ENCODE measurements at places on chromosomes 11 and 22.

- no peak for DNase-seq
Observed at GRCh38 chr22:44677353-44677840, 24.6 kb upstream of the PRR5 start.

DNA sequence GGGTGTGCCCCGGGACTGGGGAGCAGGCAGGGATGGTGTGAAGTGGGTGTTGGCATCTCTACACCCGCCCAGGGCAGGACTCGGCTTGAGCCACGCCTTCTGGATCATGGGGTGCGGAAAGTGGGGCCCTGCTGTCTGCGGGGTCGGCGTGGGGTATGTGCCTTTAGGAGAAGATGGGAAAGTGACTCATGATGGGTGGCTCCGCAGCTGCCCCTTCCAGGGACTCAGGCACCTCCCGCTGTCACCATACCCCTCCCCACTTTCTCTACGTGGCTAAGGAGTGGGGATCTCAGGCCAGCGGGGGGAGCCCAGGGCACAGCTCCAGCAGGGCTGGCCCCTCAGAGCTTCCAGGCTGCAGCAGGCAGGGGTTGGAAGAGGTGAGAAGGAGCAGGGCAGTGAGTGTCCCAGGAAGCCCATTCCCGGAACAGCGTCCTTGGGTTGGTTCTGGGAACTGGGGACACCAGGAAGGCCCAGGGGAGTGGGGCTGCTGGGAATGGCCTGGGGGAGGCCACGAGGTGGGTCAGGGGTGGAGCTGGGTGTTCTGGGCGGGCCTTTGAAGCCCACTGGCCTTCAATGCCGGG is 102.9 kb upstream of the FGF3 start:
- DNase-seq: no peak

- no peak for DNase-seq
Observed at GRCh38 chr11:61368646-61369045, 6.5 kb downstream of the TMEM138 start.

DNA sequence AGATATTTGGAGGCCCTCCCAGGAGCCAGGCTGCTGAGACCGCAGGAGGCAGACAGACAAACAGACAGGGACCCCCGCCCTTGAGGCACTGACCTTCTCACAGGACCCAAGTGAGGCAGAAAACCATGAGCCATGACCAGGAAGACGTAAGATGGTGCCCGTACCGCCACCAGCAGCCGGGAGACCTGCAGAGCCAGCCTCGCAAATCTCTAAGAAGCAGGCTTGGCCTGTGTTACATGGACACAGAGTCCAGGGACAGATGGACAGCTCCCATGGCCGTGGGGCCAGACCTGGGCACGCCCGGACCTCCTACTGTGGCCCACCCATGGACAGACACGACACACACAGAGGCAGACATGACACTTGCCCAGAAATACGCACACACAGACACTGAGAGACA is 30.7 kb upstream of the TOLLIP start:
- DNase-seq: no peak

DNA sequence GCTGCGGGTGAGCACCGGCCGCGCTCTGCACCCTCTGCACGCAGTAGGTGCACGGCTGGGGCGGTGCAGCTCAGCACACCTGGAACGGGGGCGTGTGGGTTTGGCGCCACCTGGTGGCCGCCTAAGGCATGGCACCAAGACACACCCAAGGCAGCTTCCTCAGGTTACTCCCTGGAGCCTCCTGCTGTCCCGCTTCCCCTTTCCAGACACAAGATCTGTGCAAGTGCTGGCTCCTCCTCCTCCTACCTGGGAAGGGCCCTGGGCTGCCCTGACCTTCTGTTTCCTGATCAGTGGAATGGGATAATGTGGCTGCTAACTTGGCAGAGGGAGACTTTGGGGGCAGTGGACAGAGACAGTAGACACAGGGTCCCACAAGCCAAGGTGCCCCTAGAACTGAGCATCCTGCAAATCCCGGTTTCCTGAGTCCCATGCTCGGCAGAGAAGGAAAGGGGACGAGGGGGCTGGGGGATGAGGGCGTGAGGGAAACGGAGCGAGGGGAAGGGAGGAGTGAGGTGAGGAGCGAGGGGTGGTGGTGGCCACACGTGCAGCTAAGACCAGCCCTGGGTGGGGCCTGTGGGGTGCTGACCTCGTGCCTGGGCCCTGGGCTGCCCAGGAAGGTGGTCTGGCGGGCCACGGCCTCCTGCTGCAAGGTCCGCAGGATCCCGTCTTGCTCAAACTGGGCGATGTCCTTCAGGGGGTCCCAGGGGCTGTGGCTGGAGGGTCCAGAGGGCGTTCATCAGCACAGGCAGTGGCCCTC is 34.8 kb upstream of the CARS1 start:
- DNase-seq: peak; percentile 41

DNA sequence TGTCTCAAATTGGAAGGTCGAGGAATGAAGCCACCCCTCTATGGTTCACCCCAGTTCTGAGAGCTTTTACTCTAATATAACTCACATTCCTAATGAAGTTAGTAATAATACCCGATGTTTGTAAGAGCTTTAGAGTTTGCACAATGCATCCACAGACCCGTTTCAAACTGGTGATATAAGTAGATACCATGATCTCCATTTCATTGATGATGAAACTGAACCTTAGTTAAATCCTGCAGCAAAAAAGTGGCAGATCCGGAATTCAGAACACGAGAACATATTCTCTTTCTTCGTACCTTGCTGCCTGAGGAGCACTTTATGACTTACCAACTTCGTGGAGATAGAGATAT is 757 bp upstream of the RBFOX2 start:
- no peak for DNase-seq

GRCh38 chr11:6655020-6655789 is 404 bp downstream of the DCHS1 start:
- DNase-seq: no peak

GRCh38 chr11:129973068-129973467 is 29.6 kb downstream of the PRDM10 start:
- DNase-seq: no peak

DNA sequence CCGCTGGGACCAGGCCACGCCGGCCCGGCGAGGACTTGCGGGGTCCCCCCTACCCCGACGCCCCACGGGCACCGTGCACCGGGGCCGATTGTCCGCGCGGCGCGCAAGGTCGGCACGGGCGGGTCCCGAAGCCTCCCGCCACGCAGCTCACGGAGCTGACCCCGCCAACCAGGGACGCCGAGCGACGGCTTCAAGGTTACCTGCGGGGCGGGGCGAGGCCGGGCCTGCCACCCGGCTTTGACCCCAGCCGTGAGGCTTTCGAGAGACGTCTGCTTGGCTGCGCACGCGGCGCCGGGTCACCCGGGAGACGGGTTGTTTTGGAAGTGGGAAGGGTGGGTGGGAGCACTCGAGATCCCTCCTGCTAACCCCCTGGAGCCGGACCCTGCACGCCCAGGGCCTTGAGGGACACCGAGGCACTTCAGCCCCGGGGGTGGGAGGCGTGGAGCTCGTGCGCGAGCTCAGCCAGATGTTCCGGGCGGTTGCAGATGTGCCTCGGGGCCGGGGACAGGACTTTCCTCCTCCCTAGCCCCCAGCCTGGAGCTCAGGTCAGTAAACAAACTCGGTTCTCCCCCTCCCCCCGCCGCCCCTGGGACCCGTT is 3.2 kb upstream of the WNT11 start:
- no peak for DNase-seq

DNA sequence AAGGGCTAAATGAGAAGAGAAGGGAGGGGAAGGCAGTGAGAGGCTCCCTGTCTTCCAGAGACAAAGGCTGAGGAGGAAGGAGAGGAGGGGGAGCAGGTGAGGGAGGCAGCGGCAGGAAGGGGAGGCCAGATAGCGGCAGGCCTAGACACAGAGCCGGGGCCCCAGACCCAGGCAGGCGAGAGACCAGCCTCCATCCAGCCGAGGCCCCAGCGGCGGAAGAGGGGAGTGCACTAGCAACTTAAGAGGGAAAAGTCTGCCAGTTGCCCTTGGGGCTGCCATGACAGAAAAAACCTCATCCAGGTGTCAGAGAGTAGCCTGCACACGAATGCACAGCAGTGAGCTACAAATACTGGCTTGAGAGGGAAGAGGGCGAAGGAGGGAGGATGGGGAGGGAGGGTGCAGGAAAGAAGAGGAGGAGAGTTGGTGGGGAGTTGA is 46.7 kb downstream of the IGLL1 start:
- peak; percentile 85 for DNase-seq

GRCh38 chr11:40235841-40236240 is 1223.6 kb downstream of the LRRC4C start:
- DNase-seq: no peak

- DNase-seq: no peak
Observed at GRCh38 chr11:101127699-101128570, 1.7 kb downstream of the PGR start.

- no peak for DNase-seq
Observed at GRCh38 chr11:1573077-1573902, 1.2 kb upstream of the DUSP8 start.

- no peak for DNase-seq
Observed at GRCh38 chr22:43988116-43988820, 33.0 kb downstream of the SAMM50 start.

DNA sequence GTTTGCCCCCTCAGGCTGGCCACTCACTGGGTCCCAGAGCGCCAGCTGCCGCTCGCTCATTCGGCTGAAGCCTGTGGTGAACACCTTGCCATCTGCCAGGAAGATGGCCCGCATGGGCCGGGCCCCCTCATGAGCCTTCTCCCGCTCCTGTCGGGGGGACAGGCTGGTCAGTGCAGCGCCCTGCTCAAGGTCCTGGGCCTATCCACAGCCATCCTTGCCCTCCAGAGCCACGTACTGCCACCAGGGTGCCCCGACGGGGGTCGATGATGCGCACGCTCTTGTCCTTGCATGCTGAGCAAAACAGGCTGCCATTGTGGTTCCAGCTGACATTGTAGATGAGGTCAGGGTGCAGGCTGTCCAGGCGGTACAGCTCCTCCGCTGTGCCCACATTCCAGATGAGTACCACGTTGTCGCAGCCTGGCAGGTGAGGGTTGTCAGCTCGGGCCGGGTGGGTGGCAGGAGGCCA is 2.1 kb downstream of the CORO1B start:
- DNase-seq: no peak

- DNase-seq: no peak
Observed at GRCh38 chr11:123645286-123645975, 9.0 kb downstream of the SCN3B start.

- no peak for DNase-seq
Observed at GRCh38 chr11:44611687-44612434, 46.4 kb downstream of the CD82 start.

DNA sequence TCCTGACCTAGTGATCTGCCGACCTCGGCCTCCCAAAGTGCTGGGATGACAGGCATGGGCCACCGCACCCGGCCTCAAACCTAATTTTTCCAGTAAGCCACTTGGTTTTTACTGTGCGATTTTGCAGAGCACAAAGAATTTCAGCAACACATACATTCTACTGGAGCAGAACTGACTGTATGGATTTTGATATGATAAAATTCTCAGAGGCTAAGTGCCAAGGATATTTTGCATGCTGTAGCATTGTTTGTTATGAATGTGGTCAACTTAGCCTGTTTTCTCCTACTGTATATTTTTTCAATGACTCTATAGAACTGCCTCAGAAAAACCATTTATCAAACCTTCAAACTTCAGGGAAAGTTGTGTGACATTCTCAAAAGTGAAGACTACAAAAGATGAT is 89.2 kb downstream of the FAT3 start:
- DNase-seq: no peak

GRCh38 chr22:30863081-30863833 is 105.3 kb downstream of the MORC2 start:
- DNase-seq: no peak

DNA sequence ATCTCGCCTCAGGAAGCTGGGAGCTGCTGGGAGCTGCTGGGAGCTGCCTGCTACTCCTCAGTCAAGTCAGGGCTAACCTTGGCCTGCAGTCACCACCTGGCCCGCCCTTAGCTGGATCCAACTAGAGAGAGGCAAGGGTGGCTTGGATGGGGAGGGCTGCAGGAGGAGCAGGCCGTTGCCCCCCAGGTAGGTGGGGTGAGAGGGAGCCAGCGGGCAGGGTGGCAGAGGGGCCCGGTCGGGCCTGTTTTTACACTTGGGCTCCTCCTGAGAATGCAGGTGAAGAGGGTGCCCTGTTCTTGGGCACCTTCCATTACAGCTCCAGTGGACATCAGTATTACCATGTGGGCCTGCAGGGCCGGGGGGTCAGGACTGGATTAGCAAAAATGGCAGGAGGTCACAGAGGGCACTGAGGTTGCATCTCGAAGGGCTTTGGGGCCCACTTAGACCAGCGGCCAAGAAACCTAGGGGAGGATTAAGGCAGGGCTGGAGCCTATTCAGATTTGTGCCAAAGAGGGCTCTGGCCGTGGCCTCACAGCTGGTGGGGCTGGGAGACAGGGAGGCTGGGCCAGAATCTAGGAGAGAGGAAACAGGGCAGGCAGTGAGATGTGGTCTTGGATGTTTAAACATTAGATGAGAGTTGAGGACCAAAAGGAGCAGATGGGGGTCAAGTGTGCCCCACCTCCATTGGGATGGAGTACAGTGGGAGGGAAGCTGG is 60.8 kb upstream of the TTLL12 start:
- DNase-seq: no peak

- DNase-seq: no peak
Observed at GRCh38 chr11:115555336-115556090, 51.3 kb upstream of the CADM1 start.

GRCh38 chr22:49215840-49216239 is 611.8 kb downstream of the BRD1 start:
- no peak for DNase-seq

DNA sequence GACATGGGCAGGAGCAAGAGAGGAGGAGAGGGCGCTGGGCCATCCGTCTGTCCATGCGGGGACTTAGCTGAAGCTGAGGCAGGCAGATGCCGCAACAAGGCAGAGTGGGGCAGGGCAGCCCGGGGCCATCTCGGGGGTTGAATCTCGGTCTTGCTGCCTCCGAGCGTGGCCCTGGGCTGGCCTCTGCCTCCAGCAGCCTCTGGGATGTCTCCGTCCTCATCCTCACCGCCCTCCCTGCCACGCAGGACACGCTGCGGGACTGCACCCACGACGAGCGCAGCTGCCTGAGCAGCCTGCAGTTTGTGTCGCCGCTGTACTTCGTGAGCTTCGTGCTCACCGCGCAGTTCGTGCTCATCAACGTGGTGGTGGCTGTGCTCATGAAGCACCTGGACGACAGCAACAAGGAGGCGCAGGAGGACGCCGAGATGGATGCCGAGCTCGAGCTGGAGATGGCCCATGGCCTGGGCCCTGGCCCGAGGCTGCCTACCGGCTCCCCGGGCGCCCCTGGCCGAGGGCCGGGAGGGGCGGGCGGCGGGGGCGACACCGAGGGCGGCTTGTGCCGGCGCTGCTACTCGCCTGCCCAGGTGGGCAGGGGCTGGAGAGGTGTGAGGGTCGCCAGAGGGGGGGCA is 108.4 kb downstream of the CACNA1I start:
- no peak for DNase-seq

GRCh38 chr22:30855266-30855665 is 113.3 kb downstream of the MORC2 start:
- DNase-seq: no peak

DNA sequence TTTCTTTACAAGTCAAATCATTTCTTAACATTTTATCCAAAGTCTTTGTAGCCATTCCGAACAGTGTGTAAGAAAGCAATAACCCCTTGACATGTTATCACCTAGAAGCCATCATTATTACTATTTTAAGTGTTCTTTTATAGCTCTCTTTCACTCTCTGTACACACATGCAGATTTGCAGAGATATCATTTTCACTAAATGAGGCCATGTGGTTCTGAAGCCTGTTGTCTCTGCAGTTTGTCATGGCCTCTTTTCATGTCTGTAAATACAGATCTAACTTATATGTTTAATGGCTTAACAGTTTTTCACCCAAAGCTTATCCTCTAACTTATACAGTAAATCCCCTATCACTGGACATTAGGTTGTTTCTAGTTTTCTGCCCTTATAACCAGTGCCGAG is 166.8 kb downstream of the MYO18B start:
- DNase-seq: no peak

Data from NCI-H1436 (cell line).